ENCODE measurements at places on chromosomes 4 and X. TPM values are rescaled to one million over a fixed set of nuclear protein-coding genes. Genes with fewer than 3 reads are reported as not detected.

Gene TBL1X
- total RNA-seq = 3.4 TPM

DNA sequence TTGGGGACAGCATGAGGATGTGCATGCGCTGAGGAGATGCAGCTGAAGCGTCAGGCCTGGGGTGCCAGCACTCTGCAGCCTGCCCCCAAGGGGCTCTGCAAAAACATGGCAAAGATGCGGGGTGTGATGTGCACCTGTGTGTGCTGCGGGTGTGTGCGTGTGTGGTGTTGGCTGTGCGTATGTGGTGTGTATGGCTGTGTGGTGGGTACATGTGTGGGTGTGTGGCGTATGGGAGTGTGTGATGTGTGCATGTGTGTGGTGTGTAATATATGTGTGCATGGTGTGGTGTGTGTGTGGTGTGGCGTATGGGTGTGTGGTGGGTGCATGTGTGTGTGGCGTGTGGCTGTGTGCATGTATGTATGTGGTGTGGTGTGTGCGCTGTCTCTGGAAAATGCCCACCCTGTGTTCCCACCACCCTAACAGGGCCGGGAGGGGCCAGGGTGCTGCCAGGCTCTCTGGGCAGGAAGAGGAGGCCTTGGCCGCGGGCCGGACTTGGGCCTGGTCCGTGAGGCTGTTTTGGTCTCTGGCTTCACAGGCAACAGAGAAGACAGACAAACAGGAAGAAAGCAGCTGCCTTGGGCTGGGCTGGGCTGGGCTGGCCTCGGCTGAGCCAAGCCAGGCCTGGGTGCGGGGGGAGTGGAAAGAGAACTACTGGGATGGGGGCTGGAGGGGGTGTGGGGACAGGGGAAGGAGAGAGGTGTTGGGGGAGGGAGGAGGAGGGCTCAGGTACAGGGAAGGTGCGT, 1.1 kb upstream of the AVPR2 start:
- no peaks in the 10 kb centered on the region for H3K27me3 ChIP-seq
- H3K36me3 ChIP-seq = no peaks in the 10 kb centered on the region
- H3K4me3 ChIP-seq = no peak overlapping the region

- no peak for DNase-seq
- no peak overlapping the region for H3K4me3 ChIP-seq
- no peak overlapping the region for H3K27ac ChIP-seq
- peaks cover under 1% of the 10 kb centered on the region for H3K4me1 ChIP-seq
- H3K27me3 ChIP-seq = no peaks in the 10 kb centered on the region
- H3K36me3 ChIP-seq = no peaks in the 10 kb centered on the region
Observed at GRCh38 chrX:45006002-45006800, 133.2 kb downstream of the KDM6A start.

DNA sequence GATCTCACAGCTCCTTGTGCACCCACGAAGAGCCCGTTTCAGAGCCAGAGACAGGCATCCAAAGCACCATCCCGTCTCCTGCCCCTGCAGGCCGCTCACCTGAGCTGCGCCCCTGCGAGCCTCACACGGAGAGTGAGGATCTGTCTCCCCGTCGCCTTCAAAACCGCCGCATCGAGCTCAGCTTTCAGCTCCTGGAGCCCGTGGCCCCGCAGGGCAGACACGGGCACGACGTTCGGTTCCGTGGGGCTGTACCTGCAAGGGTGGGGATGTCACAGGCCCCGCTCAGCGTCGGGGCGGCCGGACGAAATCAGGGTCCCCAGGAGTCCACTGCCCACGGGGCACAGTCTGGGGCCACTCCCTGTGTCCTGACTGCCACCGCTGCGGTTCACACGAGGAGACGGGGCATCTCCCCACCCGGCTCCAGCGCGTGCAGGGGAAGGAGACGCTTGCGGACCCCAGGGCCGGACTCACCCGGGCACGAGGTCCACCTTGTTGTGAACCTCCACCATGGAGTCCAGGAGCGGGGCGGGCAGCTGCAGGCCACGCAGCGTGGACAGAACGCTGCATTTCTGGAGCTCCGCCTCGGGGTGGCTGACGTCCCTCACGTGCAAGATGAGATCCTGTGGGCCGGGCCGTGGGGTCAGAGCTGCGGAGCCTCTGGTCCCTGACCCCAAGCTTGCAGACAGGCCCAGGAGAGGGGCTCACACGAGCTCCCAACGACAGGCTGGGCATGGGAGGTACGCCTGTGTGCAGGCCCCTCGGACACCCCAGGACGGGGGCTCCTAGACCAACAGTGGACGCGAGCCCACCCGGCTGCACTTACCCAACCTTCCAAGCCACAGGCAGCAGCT, 11.1 kb downstream of the GTPBP6 start:
- H3K27me3 ChIP-seq = no peaks in the 10 kb centered on the region
- no peak for DNase-seq
- no peaks in the 10 kb centered on the region for H3K4me1 ChIP-seq
- H3K27ac ChIP-seq = no peak overlapping the region
- H3K36me3 ChIP-seq = no peaks in the 10 kb centered on the region

Gene UBE2K
- 48.6 TPM for total RNA-seq

- H3K27ac ChIP-seq = no peak overlapping the region
- no peaks in the 10 kb centered on the region for H3K27me3 ChIP-seq
- no peaks in the 10 kb centered on the region for H3K4me1 ChIP-seq
- no peaks in the 10 kb centered on the region for H3K36me3 ChIP-seq
- no peak overlapping the region for H3K4me3 ChIP-seq
Observed at GRCh38 chrX:148659481-148659880, 159.1 kb downstream of the AFF2 start.

GRCh38 chr4:80101792-80102116, 28.7 kb upstream of the ANTXR2 start:
- no peaks in the 10 kb centered on the region for H3K27me3 ChIP-seq
- no peak overlapping the region for H3K4me3 ChIP-seq
- no peaks in the 10 kb centered on the region for H3K36me3 ChIP-seq
- H3K27ac ChIP-seq = no peak overlapping the region
- H3K4me1 ChIP-seq = no peaks in the 10 kb centered on the region
- no peak for DNase-seq

DNA sequence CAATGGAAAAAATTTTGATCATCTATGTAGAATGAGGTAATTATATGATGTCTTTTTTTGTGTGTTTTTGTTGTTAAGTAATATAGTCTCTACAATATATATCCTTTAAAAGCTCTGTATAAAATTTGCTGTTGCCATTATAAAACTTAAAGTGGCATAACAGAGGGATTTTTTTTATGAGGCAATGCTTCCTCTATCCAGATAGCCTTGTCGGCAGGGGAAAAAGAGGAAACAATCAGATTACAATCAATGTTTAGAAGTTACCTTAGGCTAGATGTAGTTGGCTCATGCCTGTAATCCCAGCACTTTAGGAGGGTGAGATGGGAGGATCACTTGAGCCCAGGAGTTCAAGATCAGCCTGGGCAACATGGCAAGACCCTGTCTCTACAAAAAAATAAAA, 86.8 kb downstream of the DIAPH2 start:
- H3K27me3 ChIP-seq = no peaks in the 10 kb centered on the region
- no peak overlapping the region for H3K27ac ChIP-seq
- no peaks in the 10 kb centered on the region for H3K4me1 ChIP-seq

DNA sequence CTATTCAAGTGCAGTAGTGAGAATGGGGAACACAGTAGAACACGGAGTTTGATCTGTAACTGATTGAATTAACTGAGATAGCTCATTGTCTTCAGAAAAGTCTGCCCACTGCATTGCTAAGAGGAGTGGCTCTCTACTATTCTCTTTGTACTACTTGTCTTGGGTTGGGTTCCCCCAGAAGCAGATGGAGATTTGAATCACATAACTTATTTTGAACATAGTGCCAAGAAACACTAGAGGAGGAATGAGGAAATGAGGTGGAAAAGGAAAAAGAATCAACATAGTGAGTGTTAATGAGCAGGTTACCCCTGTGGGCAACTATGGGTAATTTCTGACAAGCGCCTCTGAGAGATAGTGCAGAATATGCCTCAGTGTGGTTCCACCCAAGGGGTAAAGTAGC, 362.7 kb downstream of the STIM2 start:
- no peak overlapping the region for H3K27ac ChIP-seq
- H3K4me3 ChIP-seq = no peak overlapping the region
- no peak for DNase-seq
- no peaks in the 10 kb centered on the region for H3K27me3 ChIP-seq
- H3K4me1 ChIP-seq = no peaks in the 10 kb centered on the region

Gene TMPRSS11A
- not detected for total RNA-seq

Gene CPE
- total RNA-seq = 7.5 TPM
